Esophagus squamous epithelium (tissue), 5 donors: ENCODE measurements at places on chromosomes 4 and X.

GRCh38 chr4:102663073-102663472 is 97.7 kb downstream of the MANBA start:
- no peak for DNase-seq

DNA sequence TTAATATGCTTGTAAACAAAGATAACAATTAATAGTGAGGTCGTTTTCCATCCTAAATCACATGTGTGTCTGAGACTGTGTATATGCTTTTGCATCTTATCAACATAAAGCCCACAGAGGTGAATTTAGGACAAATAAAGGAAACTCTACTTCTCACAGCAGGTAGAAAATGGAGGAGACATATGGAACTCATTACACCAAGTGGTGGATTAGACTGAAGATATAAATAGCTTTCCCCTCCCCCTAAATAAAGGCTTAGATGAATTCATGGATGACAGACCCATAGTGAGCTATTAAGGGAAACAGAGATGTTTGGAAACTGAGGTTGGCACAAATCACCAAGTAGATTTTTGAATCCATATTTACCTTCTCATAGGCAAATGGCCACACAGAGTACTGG is 79.7 kb downstream of the GRIA3 start:
- no peak for DNase-seq

GRCh38 chr4:43846111-43846587 is 602.5 kb downstream of the KCTD8 start:
- DNase-seq, result no peak

DNA sequence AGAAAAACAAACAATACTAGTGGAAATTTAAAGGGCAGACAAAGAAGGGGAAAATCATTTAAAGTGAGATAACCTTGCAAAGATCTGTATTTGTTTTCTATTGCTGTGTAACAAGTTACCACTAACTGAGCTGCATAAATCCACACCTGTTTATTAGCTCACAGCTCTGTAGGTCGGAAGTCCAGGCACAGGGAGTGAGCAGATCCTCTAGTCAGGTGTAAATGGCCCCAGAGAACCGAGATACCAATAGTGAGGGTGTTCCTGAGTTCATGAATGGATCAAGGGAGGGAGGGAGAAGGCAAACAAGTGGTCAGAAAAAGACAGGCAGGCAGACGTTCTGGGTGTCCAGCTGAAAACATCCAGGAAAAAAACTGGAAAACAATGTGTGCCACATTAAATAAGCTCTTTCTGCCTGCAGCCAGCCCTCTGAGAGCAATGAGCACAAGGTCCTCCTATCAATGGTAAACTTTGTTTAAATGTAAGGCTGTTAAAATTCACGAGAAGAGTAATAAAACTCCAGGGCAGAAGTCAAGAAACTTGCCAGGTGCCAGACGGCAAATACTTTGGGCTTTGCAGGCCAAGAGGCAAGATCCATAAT is 25.0 kb downstream of the ADGRA3 start:
- DNase-seq, result no peak

- DNase-seq, result no peak
These were observed 512.3 kb downstream of the CFAP47 start for GRCh38 chrX:36431819-36432218.

- no peak for DNase-seq
These were observed 81.7 kb downstream of the SNCA start for GRCh38 chr4:89755220-89755619.

GRCh38 chr4:124632439-124632838 is 80.1 kb downstream of the ANKRD50 start:
- no peak for DNase-seq
